ENCODE measurements at places on chromosomes 6 and 20.

GRCh38 chr6:152598901-152599537 is 38.1 kb downstream of the SYNE1 start:
- DNase-seq, result no peak

GRCh38 chr20:44772636-44773035 is 27.0 kb downstream of the KCNK15 start:
- DNase-seq, result no peak

DNA sequence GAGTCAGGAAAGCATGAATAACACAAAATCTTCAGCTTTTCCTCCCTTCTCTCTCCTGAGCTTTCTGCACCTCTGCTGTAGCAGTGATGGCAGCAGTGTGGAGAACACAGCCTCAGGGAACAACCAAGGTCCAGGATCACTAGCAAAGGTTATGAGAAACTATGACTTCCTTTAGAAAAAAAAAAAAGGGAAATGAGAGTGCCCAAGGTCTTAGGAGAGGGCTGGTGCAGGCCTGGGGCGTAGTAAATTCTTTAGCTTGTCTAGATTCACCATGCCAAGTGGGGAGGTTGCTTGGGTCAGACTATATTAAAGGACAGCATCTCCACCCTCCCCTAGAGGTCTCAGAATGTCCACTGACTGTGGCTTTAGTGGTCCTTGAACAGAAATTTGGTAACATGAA is 40.4 kb upstream of the POLR1H start:
- DNase-seq, result no peak

GRCh38 chr6:142207265-142207877 is 60.3 kb downstream of the VTA1 start:
- DNase-seq, result peak; percentile 22

GRCh38 chr6:37566111-37566949 is 66.6 kb upstream of the CCDC167 start:
- no peak for DNase-seq

DNA sequence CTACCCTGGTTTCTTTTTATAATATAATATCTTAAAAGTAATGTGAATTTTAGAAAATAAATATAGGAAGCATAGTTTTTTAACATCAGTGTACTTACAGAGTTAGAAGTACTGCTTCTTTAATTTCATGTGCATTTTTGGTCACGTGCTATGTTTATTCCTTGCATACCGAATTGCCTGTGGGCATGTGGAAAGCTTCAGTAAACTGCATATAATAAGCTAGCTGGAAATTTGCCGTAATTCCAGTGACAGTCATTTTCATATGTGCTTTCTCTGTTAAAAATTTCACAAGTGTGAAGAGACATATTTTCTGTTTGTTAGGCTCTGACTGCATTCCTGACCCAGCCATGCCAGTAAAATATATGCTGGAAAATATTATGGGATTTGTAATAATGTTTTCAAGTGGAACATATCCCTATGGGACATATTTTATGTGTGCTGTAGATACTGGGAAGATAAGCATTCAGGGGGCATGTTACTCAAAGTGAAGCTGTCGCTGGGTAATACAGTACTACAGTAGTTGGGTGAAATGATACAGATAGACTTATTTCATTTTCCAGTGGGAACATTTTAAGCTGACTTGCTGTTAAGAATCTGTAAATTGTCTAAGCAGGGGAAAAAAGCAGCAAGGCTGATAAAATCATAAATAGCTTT is 616.7 kb downstream of the FRK start:
- no peak for DNase-seq

DNA sequence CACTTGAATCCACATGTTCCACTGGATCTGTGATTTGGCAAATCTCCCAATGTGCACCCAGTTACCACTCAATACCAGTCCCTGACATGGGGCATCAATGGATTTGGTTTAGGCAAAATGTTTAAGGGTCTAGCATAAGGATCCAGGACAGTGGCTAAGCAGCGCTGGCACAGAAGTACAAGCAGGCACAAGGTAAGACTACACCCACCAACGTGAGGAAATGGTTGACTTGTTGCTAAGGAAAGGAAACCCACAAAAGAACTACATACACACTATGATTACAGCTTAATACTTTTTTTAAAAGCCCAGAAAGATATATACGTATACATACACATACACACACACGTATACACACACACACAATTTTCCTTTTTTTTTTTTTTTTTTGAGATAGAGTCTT is 79.0 kb downstream of the DNAAF9 start:
- DNase-seq, result no peak

DNA sequence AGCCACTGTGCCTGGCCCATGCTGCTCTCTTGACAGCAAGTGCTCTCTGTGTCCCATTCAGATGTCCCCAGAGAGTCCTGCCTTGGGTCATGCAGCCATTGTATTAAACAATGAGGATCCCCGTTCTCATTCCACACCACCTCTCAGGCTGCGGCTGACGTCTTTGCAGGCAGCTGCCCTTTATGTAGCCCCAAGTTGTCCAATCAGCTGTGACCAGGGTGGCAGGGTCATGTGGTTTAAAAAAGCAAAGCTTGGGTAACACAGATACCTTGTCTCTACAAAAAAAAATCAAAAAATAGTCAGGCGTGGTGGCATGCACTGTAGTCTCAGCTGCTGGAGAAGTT is 13.2 kb downstream of the GCNT2 start:
- no peak for DNase-seq

- peak; percentile 40 for DNase-seq
Observed at GRCh38 chr6:113763876-113764275, 93.3 kb upstream of the MARCKS start.
